Hippocampal formation (tissue), 2 donors: ENCODE measurements at places on chromosomes 16 and 17.
A peak's percentile ranks its signal among the peaks of the same experiment; 100 is the strongest.

GRCh38 chr17:1183171-1183873 lies 3.5 kb upstream of the ABR start:
- DNase-seq, result no peak

DNA sequence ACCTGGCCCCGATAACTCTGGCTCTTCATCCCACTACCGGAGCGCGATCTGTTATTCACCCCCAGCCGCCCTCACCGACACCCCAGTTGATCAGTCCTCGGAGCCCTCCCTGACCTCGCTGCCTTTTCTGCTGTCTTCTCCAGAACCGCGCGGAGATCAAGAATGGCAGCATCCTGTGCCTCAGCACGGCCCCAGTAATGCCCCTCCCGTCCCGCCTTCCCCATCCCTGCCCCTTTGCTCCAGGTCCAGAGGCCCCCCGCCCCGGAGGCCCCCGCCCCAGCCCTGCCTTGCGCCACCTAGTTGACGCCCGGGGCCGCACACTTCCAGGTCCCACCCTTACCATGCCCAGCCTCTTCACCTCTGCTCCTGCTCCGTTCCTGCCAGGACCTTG lies 872 bp downstream of the ELMO3 start:
- no peak for DNase-seq

DNA sequence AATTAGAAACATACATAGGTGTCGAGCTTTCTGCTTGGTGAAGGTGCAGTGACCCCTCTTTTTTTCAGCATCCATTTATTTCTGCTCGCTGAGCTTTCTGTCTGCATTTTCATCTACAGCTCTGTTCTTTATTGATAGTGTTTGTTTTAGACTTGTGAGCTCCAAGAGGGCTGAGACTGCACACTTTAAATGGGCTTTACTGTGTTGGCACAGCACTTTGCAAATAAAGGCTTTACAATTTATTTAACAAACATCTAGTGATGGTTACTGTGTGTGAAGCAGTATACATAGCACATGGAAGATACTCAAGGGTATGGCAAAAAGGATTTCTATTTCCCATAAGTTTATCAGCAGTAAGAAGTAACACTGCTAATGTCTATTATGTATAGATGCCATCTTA lies 563.7 kb upstream of the HSBP1 start:
- no peak for DNase-seq

DNA sequence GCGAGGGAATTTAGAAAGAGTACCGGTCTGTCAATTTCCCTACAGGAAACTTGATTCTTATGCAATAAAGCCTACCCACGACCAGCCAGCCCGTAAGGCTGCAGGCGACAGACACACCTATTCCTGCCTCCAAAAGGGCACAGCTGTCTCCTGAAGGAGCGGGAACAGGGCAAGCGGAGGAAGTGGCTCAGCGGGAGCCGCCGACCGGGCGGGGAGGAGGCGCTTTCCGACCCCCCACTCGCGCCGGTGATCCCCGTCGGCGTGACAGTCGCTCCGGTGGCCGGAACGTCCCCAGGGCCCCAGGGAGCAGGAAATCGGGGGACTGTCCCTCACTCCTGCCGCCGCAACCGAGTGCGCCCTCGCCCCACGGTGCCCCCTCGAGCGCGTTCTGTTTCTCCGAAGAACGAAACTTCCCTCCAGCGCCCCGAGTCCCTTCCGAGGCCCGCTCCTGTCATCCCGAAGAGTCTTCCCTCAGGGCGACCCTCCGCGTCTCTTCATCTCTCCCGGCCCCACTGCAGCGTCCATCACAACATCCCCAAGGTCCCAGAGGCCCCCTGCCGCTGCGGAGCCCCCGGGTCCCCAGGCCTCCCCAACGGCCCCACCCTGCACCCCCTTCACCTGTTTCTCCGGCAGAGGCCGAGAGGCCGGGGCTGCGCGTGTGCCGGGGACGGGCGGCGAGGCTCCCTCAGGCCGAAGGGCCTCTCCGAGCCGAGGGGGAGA lies 421 bp downstream of the STAT3 start:
- DNase-seq, result no peak

GRCh38 chr17:37713028-37713431 lies 31.8 kb downstream of the HNF1B start:
- DNase-seq, result no peak

DNA sequence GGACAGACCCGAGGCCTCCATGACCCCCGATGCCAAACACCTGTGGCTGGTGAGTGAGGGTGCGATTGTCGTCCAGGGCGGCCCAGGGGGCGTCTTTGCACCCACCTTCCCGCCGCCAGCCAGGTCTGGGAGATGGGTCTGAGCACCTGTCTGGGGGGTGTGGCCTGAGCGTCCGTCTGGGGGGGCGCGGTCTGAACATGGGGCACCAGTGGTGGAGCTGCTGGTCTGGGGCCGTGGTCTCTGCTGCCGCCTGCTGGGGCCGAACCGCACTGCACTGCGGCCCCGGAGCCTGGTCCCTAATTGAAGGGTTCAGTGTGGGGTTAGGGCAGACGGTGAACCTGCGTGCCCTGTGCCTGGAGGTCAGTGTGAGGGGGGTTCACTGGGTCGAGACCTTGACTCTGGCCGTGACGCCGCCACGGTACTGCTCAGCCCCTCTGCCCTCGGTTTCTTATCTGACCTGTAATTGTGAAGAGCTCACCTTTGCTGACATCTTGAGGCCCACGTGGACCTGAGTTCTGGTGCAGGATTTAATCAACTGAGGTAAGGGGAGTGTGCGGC lies 12.6 kb upstream of the TCF25 start:
- DNase-seq, result peak; percentile 39

DNA sequence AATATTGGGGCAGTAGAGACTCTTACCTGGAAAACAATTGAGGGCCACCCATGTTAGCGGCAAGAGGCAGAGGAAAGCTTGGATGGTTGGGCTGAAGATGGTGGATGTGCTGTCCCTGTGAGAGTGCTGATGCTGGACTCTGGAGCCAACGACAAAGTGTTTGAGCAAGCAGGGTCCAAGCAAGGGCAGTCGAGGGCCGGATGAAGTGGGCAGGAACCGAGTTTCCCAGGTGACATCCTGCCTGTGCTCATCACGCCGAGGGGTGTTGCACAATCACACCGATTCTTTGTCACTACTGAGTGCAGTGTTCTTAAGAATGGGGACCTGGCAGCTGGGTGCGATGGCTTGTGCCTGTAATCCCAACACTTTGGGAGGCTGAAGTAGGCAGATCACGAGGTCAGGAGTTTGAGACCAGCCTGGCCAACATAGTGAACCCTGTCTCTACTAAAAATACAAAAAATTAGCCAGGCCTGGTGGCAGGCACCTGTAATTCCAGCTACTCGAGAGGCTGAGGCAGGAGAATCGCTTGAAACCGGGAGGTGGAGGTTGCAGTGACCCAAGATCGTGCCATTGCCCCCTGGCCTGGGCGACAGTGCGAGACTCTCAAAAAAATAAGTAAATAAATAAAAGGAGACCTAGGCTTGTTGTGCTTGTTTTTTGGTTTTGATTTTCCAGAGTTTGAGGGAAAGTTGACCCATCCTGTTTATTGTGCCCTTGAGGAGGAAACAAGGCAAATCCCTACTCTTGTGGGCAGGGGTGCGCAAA lies 6.1 kb downstream of the PYCARD start:
- no peak for DNase-seq
